ENCODE measurements at places on chromosomes 1 and 21. TPM values are rescaled to one million over a fixed set of nuclear protein-coding genes. Genes with fewer than 3 reads are reported as not detected.
A peak's percentile ranks its signal among the peaks of the same experiment; 100 is the strongest.

DNA sequence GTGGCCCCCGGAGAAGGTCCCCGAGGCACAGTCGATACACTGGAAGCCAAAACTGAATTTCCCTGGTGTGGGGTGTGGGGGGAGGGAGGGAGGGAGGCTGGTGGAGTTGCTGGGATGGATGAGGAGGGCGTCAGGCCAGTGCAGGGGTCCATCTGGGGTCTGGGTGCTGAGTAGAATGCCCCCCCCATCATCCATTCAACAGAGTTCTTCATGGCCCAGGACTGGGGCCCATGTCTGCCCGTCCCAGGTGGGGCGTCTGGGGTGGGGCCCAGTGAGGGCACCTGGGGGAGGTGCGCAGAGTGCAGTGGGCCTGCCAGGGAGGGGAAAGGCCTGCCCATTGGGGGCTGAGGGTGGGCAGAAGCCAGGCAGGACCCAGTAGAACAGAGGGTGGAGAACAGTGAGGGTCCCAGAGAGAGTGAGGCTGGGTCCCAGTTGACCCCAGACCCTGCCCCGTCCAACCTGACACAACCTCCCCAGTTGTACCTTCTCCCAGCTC lies 1.9 kb downstream of the TNFRSF18 start:
- peaks cover 53% of the 10 kb centered on the region for H3K4me1 ChIP-seq
- H3K4me3 ChIP-seq = no peak overlapping the region
- no peak for DNase-seq
- peaks cover 90% of the 10 kb centered on the region for H3K27me3 ChIP-seq
- H3K36me3 ChIP-seq = no peaks in the 10 kb centered on the region
- H3K27ac ChIP-seq = no peak overlapping the region

DNA sequence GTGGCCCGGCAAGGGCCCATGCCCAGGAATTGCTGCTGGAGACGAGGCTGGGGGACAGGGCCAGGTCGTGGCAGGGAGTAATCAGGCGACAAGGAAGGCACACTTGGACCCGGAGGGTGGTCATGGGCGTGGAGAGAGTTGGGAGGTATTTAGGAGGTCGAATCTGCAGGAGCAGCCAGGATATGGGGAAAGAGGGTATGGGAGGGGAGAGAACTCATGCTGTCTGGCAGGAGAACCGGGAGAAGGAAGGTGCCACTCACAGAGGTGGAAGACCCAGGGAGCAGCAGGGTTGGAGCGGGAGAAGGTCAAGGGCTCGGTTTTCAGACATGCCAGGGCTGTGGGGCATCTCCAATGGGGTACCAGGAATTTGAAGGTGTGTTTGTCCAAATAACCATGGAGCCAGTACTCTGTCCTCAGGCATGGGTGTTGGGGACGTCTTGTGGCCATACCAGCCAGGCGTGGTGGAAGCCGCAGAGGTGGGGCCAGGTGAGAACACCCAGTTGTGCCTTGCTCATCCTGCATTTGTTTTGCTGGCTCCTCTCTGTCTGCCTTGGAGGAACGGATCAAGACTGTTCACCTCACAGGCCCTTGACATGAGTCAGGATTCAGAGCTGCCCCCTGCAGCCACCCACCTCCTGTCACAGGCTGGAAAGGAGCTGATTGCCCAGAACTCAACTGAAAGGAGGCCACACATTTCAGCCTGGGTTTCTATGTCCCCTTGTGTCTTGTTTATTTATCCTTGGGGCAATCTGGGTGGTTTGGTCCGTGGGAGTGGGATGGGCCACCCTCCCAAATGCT lies 111.6 kb downstream of the SPSB1 start:
- no peak overlapping the region for H3K4me3 ChIP-seq
- H3K27me3 ChIP-seq = no peaks in the 10 kb centered on the region
- H3K36me3 ChIP-seq = no peaks in the 10 kb centered on the region
- no peak overlapping the region for H3K27ac ChIP-seq
- DNase-seq = no peak

GRCh38 chr1:184875218-184875617 lies 99.1 kb downstream of the NIBAN1 start:
- DNase-seq = no peak
- no peak overlapping the region for H3K4me3 ChIP-seq
- H3K27ac ChIP-seq = no peak overlapping the region
- no peaks in the 10 kb centered on the region for H3K36me3 ChIP-seq

ALX3 gene
- not detected for total RNA-seq

- no peaks in the 10 kb centered on the region for H3K27me3 ChIP-seq
- no peak for DNase-seq
- no peaks in the 10 kb centered on the region for H3K36me3 ChIP-seq
- no peak overlapping the region for H3K4me3 ChIP-seq
These were observed 534.6 kb downstream of the LMO4 start for GRCh38 chr1:87863317-87863716.

GRCh38 chr1:188096521-188096920 lies 1267.8 kb downstream of the PLA2G4A start:
- no peaks in the 10 kb centered on the region for H3K27me3 ChIP-seq
- H3K4me3 ChIP-seq = no peak overlapping the region
- DNase-seq = no peak
- H3K36me3 ChIP-seq = no peaks in the 10 kb centered on the region

- no peaks in the 10 kb centered on the region for H3K36me3 ChIP-seq
- no peak overlapping the region for H3K4me3 ChIP-seq
- no peak for DNase-seq
- H3K4me1 ChIP-seq = peaks cover 31% of the 10 kb centered on the region
- peak overlapping the region; percentile 42 for H3K27ac ChIP-seq
These were observed 47.6 kb downstream of the IER5 start for GRCh38 chr1:181135815-181136737.

GRCh38 chr1:201515062-201515750 lies 8.3 kb upstream of the CSRP1 start:
- H3K4me3 ChIP-seq = no peak overlapping the region
- no peak overlapping the region for H3K27ac ChIP-seq

- no peaks in the 10 kb centered on the region for H3K27me3 ChIP-seq
- DNase-seq = peak; percentile 98
- peak within 1 kb of the TSS; percentile 90 for H3K27ac ChIP-seq
- peak within 1 kb of the TSS; percentile 65 for H3K4me3 ChIP-seq
- peaks cover 25% of the 10 kb centered on the region for H3K4me1 ChIP-seq
These were observed at the start of the genes POLR3C and RNF115 for GRCh38 chr1:145823565-145824498. TSS of gene POLR3C (plus strand) at chr1:145824200. CDS start at chr1:145825777, 1,577 bp downstream. TSS of gene RNF115 (minus strand) at chr1:145824095. CDS start at chr1:145823873, 222 bp downstream.

ALG14 gene
- 0.52 TPM for total RNA-seq

DNA sequence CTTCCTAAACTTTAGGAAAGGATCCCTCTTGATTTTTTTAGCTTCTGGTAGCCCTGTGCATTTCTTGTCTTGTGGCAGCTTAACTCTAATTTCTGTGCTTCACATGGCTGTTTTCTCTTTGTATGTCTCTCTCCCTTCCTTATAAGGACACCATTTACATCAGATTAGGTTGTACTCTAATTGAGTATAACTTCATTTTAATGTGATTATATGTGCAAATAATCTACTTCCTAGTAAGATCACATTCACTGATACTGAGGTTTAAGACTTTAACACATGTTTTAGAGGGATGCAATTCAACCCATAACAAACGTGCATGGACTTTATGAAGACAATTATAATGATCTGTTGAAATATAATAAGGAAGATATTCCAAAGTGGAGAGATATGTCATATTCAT lies 46.7 kb downstream of the RGS4 start:
- H3K27me3 ChIP-seq = no peaks in the 10 kb centered on the region
- no peak for DNase-seq
- no peak overlapping the region for H3K4me3 ChIP-seq
- no peaks in the 10 kb centered on the region for H3K36me3 ChIP-seq
- H3K27ac ChIP-seq = no peak overlapping the region
- no peaks in the 10 kb centered on the region for H3K4me1 ChIP-seq

All from esophagus muscularis mucosa (tissue), 4 donors.